CD4-positive, alpha-beta T cell treated with Interleukin-1 beta for 1 hour (primary cell): ENCODE measurements at places on chromosomes 16 and 17.
A peak's percentile ranks its signal among the peaks of the same experiment; 100 is the strongest.

GRCh38 chr16:73166441-73166851 lies 118.5 kb upstream of the ZFHX3 start:
- peak; percentile 3 for DNase-seq

- DNase-seq = no peak
Observed at GRCh38 chr17:60231234-60231633, 81.5 kb downstream of the CA4 start.

DNA sequence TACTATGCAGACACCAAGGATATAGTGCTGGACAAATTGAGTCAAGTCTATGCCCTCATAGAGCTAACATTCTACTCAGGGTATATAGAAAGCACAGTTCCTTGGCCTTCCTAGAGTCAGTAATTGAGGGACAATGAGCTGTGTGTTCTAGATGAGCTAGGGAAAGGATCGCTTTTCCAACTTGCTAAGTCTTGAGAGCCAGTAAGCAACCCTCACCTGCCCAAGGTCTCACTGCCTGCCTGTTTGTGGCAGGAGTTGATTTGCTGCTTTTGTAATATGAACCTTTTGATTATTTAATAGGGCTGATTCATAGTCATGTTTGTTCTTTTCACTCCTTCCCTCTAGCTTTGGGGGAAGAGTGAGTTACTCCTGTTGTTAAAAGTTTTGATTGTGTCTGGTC lies 6.5 kb downstream of the DDX42 start:
- no peak for DNase-seq

DNA sequence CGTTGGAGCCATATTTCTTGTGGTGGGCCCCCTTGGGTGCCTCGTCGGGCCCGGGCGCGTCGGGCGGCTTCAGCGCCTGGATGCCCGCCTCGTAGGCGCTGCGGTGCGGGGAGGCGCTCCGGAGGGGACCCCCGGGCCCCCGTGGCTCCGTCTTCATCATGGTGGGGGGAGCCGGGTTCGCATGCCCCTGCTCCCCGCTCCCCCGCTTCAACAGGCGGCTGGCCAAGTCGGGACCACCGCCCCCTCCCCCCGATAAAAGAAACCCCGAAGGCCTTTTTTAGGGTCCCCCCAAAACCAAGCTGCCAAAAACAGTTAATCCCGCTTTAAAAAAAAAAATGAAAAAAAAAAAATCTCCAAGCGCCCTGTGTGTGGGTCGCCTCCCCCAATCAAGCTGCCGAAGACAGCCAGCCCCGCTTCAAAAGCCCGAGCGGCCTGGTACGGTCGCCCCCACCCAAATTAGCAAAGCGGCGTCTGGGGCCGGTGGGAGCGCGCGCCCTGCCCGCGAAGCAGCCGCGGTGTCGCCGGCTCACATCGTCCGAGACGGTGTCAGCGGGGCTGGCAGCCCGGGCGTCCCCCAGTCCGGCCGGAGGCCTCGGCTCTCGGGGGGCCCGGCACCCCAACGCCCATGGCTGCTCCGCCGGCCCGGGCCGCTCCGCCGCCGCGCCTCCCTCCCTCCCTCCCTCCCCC lies at the start of gene PPP1R9B:
TSS of gene PPP1R9B (minus strand) at position 324 of the 687 bp plus-strand sequence. CDS start at position 160, 164 bp downstream.
- peak; percentile 19 for DNase-seq

DNA sequence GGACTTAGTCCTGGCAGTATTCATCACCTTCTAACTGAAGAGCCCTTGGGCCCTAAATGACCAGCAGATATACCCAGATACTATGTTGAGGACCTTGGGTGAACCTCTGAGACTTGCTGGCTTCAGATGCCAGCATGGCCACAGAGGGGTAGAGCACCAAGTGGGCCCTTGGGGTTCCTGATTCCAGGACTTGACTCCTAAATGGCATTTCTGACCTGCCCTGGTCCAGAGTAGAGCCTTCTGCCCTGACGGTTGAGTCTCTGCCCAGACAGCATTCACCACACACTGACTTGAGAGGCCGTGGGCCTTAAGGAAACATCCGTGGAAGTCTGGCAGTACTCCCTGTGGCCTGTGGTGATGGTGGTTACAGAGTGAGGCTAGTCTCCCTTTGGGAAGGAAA lies 2.8 kb upstream of the APPBP2 start:
- no peak for DNase-seq

DNA sequence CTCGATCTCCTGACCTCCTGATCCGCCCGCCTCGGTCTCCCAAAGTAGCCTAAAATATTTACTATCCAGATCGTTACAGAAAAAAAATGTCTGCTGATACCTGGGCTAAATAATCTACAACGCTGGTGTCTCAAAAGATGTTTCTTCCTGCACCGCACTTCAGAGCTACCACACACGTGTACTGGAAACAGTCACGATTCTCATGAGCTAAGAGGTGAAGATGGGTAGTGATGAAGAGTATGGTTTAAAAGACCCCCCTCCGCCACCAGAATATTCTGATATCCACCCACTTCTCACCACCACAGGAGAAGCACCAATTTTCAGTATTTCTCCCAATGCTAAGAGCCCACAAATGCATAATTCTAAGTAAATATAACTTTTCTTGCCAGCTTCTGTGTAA lies 50.2 kb downstream of the SMG6 start:
- DNase-seq = no peak

DNA sequence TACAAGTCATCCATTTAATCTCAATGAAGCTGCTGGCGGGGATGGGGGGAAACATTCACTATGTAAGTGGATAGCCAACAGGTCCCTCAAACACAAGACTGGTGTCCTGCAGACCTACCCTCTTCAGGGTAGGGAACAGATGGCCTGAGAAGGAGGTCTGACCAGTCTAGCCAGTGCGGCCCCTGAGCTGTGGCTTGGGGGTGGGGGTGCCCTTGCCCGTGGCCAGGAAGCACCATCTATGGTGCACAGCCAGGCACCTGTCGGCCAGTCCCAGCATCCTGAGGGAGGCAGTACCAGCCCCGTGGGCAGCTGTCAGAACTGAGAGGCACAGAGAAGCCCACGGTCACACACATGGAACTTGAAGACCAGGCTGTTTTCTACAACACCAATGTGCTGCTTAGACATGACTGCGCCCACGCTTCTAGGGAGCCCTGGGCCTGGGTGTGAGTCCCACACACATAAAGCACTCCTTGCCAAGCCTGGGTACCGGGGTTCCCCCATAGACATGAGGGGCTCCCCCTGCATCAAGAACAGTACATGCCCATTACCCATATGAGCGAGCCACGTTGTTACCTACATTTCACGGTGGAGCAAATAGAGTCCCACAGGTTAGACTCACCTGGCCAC lies 40.9 kb downstream of the RMI2 start:
- no peak for DNase-seq

DNA sequence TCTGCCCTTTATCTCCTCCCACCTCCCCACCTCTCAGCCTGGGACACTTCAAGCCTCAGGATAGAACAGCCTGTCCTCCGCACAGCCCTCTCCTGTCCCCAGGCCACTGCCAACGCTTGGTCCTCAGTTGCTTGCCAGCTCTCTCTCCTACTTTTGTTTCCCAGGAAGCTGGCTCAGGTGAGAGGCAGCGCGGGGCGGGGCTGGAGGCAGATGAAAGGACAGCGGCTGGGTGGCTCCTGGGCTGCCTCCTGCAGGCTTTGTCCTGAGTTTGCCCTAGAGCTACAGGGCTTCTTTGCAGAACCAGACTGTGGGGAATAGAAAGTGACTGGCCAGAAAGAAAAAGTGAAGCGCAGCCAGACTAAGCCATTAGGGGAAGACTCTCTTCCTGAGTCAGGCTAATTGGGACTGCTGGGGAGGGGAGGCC lies 48.2 kb upstream of the CDC42EP4 start:
- DNase-seq = no peak
